GM20000 (cell line): ENCODE measurements at places on chromosomes 7 and 10.
A peak's percentile ranks its signal among the peaks of the same experiment; 100 is the strongest.

- peak; percentile 80 for DNase-seq
Observed at GRCh38 chr10:7121154-7121797, 289.6 kb downstream of the SFMBT2 start.

- no peak for DNase-seq
Observed at GRCh38 chr10:32314588-32314987, 32.4 kb downstream of the EPC1 start.

GRCh38 chr7:87541648-87542047, 59.0 kb downstream of the ABCB1 start:
- DNase-seq, result no peak

GRCh38 chr7:124276005-124276622, 243.2 kb upstream of the TMEM229A start:
- peak; percentile 31 for DNase-seq

DNA sequence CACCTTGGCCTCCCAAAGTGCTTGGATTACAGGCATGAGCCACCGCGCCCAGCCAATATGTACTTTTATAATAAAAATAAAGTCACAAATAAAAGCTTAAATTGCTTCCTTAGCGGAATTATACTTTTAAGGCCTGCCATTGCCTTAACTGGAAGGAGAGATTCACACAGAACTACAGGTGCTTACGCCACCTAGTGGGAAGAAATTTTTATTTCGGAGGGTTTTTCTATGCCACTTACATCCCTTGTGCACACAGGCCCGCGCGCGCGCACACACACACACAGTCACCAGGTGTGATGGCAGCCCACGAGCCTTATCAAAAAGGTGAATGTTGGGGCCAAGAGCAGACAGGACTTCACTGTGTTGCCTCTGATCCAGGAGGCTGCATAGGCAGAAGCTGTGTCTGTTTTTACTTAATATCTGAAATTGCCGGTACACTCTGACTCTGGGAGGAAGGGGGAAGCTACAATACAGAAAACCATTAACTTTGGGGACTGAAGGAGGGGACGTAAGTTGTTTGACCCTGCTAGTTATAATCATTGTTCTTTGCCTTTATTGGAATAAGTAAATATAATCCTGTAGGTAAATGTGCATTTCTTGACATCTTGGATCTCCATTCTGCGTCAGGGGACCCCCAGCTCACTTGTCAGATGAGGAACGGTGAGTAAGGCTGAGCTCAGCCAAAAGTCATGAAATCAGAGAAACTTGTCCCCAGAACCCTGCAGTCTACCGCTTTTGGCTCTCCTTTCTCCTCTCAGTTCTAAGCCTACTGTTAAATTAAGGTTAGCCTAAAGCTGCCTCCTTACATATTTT, 87.1 kb downstream of the SLC16A9 start:
- DNase-seq, result peak; percentile 24

GRCh38 chr7:8149222-8149621, 112.7 kb downstream of the ICA1 start:
- DNase-seq, result no peak

- DNase-seq, result no peak
Observed at GRCh38 chr7:90957883-90958282, 306.4 kb upstream of the FZD1 start.

DNA sequence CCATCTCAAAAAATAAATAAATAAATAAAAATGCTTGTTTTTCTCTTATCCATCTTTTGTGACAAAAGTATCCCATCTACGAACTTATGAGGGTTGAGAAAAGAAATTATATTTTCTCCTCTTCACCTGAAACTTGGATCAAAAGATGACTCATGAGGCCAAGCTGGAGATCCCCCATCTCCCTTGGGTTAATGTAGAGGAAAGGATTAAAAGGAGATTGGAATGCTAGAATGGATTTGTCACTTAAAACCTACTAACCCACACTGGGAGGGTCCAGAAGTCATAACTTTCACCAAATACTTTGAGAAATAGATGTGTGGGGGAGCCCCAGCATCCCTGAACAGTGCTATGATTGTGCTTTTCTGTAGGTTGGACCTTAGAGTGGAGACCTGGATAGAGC, 46.3 kb upstream of the PIK3CG start:
- DNase-seq, result no peak

DNA sequence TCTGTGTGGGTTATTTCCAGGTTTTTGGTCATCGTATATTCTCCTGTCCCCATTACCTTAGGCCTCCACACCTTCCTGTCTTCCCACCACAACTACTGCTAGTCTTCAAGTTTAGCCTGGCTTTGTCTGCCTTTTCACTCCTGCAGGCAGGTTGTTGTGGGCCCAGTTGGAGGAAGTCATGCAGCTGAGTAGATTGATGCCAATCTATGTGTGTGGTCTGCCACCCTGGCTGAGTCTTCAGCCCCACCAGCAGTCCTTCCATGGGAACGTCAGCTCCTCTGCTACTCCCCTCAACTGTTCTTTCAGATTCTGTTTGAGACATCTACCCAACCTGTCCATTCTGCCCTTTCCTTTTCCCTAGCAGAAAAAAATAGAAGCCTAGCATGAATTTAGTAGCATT, 6.3 kb downstream of the RINT1 start:
- DNase-seq, result no peak

DNA sequence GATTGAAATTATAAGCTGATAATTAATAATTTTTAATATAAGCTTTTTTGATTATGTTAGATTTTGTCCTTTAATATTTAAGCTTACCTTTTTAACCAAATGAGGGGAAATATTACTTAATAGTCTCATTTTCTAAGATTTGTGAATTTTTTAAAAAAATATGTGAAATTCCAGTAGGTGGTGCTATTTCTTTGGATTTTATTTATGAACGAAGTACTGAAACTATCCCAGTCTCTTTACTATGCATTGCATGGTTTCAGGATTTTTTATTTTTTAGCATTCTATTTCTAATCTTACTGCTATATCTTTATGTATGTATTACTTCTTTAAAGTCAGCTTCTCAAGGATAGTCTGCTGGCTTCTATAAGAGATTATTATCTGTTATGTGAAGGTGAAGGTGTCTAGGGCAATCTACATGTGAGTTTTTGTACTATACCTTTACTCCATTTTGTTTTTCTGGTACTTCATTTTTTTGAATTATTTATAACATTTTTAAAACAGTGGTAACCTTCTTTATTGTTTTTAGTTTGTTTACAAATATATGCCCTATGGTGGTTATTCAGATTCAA, 78.3 kb downstream of the ATRNL1 start:
- DNase-seq, result no peak

GRCh38 chr7:7673240-7673550, 32.6 kb downstream of the UMAD1 start:
- DNase-seq, result no peak

DNA sequence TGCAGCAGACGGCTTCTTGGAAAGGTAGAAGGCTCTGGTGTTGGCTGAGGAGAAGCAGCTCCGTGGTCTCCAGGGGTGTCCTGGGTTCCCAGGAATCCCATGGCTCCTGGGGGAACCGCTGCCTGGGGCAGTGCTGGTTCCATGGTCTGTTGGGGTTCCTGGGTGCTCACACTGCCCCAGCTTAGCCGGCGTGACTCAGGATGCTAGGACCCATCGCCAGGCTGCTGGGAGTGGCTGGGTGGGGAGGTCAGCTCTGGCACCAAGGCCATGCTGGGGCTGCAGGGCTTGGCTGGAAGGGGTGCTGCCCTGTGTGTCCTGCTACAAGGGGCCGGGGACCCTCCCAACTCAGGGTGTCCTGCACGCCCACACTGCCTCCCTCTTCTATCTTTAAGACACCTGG, 9.4 kb downstream of the MGMT start:
- DNase-seq, result no peak

GRCh38 chr7:151687523-151688235, 168.0 kb upstream of the RHEB start:
- no peak for DNase-seq

DNA sequence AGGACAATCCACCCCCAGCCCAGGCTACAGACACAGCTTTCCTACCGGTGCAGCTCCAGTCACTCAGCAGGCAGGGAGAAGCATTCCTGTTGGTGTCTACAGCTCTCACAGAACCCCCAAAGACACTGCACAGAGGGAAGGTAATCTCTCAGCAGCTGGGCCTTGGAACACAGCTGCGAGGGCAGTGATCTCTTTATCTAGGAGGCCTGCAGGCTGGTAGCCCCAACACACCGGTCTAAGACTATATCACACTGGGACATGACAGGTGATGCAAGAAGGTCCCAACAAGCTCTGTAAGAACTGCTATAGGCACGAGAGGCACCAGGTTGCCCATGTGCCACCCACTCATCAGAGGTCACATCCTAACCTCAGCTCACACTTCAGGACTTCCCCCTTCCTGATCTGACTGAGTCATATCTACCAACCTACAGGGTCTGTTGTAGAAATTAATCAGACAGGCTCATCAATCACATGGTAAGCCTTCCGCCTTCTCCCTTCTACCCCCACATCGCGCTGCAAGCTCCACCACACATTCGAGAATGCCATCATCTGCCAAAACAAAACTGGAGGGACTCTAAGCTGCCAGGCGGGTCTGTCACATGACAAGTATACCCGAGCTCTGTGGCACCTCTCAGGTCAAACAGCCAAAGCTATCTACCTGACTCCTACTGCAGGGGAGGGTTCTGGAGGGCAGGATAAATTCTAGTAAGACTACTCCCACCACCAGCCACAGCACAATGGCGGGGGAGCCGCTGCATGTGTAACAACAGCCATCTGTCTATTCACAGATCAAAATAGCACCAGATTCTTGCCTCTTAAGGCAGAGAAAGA, 26.1 kb downstream of the FAM53B start:
- peak; percentile 58 for DNase-seq

GRCh38 chr7:123533553-123533917, 860 bp downstream of the IQUB start:
- DNase-seq, result no peak

DNA sequence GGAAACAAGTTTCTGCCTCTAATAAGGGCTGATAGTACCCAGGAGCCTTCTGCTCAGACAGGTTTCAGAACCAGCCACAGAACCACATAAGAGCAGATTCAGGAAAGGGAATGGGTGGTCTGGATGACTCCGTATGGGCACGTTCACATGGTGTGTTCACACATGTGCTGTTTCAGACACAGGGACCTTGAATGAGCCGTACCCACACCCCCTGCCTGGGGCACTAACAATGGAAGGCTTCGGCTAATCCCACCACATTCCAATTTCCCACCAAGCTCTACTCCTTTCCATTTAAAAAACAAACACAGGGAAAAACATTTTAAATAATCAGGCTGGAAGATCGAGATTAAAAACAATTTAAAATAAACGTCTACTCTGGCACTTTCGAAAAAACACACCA, 217.3 kb downstream of the GRID1 start:
- DNase-seq, result no peak

DNA sequence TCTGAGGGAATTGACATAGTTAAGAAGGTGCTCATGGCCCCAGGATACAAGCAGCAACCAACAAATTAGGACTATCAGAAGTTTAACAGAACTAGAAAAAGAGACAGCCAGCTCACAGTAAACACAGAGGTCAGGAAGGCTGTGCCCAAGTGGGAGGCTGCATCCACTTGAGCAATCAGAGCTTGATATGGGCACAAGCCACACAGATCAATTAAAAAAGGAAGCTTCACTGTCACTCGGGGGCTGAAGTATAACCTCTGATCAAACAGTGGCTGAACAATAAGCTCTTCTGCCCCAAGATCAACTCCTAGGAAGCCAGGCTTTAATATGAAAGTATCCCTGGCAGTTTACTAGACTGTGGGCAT, 40.0 kb downstream of the ZNF438 start:
- DNase-seq, result no peak

GRCh38 chr10:60186315-60187071, 203.2 kb downstream of the ANK3 start:
- no peak for DNase-seq

DNA sequence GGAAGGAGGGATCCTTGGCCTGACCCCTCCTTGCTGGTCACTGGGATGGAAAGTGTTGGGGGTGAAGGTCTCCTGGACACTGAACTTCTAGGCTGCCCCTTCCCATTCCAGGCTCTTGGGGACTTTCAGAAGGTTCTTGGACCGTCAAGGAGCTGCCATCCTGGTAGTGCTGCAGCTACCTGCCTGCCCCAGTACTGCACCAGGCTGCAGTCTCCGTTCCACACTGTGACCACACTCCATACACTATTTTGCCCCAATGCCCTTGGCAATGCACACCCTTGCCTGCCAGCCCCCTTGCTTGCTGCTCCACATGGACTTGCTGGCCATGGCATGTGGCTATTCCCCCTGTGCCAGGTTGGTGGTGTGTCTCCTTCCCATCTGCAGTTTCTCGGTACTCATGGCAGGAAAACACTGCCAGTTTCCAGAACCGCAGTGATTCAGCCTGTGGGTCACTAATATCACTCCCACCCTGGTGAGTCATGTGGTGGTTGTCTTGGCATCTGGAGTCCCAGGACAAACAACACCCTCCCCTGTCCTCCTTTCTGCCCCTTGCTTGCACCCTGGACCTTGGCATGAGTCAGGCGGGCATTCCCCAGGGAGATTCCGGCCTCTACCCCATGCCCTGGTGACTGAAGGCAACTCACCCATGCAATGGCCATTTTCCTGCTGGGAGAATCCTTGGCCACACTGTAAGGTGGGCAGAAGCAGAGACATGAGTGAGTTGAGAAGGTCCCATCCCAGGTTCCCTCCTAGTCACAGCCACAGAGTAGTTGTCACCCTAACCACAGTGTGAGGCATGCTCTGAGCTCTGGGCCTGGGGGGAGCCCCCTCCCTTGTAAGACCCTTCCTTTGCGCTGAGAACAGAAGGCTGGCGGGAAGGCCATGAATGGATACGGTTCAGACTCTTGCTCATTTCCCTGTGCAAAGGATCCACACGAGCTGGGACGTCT, 32.8 kb downstream of the GOLGA7B start:
- DNase-seq, result no peak

GRCh38 chr7:42453931-42454361, 216.9 kb upstream of the GLI3 start:
- DNase-seq, result no peak

- DNase-seq, result no peak
Observed at GRCh38 chr7:154767821-154768415, 235.0 kb downstream of the PAXIP1 start.

DNA sequence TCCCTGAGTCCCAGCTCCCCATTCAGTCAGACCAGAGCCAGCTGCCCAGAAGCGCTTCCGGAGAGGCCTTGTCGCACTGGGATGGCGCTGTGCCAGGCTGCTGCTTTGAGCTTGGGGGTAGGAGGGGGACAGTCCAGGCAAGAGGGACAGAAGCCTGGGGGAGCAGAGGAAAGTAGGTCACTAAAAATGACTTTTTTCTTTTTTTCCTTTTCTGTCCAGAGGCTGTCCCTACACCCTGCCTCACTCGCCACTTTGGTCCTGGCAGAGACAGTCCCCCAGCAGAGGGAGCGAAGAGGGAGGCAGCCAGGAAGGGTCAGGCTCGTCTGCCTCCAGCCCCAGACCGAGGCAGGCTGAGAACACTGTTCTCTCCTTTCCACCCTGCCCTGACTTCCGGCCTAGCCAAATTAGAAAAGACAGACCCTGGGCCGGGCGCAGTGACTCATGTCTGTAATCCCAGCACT, 15.8 kb upstream of the TRIM8 start:
- no peak for DNase-seq

GRCh38 chr10:51314481-51314880, 240.2 kb downstream of the PRKG1 start:
- no peak for DNase-seq

- no peak for DNase-seq
Observed at GRCh38 chr7:84624927-84625326, 430.3 kb upstream of the SEMA3A start.

DNA sequence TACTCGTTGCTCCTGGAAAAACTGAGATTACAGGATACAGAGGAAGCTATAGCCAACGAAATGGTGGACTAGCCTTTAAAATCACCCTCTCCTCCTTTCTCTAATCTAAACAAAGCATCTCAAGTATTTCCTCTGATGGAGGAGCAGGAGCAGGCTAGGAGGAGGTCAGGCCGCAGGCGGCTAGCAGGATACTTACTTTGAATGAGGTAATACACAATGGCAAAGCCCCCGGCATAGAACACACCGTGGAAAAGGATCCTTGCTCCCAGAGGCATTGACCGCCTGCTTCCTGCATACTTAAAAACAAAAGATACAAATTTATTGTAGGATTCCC, 64.4 kb downstream of the STK17A start:
- no peak for DNase-seq
